ENCODE measurements at places on chromosomes 6 and 20.

DNA sequence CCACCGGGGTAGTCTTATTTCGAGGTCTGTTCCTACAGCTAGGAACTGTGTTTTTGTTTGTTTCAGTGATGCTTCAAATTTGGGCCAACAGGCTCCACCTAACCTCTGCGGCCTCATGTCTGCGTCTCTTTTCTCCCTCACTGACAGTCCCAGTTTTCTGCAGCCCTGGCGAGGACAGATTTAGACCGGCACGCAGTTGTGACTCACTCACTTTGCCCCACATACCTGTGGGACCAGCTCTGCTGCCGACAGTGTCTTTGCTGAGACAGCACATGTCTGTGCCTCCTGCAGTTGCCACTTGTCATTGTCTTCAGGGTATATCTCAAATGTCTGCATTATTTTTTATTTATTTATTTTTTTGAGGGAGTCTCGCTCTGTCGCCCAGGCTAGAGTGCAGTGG lies 29.2 kb downstream of the OSBPL2 start:
- DNase-seq: no peak

DNA sequence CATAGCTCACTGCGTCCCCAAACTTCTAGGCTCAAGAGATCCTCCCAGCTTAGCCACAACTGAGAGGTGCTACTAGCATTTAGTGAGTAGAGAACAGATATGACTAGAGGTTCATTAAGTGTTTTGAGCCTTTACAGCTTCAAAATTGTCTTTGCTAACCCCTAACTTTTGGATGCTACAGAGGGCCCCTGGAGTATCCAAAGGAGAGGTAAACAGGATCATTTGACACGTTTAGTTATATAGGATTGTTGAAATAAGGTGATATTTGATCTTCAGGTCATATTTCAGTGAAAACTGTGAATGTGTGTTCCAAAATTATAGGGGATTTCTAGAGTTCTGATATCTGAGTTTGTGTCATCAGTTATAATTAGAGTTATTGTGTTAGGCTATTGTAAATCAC lies 19.2 kb upstream of the HFE start:
- DNase-seq: no peak

- no peak for DNase-seq
These were observed 31.2 kb downstream of the PLCG1 start for GRCh38 chr20:41168281-41169161.

GRCh38 chr20:24798930-24799705 lies 150.0 kb upstream of the CST7 start:
- no peak for DNase-seq

DNA sequence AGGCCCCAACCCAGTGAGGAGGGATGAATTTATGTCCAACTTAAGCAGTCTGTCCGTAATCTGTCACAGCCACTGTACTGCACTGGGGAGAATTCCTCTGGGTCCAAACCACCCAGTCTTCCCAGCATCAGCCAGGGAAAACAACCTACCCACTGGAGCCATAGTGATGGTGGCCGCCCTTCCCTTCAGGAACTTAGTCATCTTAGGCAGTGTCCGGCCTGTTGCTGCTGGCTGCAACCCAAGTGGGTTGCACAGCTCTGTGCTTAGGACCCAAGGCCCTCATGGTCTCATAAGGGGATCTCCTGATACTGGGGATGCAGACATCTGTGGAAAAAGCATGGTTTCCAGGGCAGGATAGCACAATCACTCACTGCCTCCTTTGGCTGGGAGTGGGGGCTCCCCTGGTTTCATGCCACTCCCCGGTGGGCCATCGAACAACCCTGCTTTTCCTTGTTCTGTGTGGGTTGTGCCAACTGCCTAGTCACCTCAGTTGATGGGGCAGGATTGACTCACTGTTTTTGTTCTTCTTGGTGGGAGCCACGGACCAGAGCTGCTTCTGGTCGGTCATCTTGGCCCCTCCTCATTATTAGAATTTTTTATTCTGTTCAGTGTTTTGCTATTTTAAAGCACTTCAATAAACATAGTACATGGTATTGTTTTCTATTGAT lies 591.9 kb downstream of the DOK5 start:
- no peak for DNase-seq

DNA sequence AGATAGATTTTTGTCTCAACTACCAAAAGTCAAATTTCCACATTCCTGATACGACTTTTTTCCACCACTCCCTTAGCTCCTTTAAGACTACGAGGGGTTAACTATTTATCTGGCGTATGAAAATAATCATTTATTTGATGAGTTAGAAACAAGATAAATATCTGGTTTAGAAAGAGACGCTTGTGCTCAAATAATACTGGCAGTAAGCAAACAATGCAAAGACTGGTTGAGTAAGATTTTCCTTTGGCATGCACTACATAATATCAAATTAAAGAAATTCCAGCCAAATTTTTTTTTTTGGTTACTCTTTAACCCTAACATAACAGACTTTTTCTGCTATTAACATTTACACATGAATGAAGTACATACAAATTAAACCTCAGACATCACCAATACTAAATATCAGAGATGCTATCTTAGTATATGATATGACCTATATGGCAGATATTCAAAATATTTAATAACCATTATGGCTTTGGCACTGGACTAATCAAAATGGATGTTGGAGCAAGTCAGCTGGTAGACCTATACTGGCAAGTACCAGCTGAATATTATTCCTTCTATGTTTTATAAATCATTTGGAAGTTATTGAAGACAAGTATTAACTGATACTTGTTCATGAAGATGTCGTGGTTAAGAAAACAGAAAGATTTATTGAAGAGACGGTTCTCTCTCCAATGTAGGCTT lies 345.3 kb downstream of the TFAP2B start:
- no peak for DNase-seq

DNA sequence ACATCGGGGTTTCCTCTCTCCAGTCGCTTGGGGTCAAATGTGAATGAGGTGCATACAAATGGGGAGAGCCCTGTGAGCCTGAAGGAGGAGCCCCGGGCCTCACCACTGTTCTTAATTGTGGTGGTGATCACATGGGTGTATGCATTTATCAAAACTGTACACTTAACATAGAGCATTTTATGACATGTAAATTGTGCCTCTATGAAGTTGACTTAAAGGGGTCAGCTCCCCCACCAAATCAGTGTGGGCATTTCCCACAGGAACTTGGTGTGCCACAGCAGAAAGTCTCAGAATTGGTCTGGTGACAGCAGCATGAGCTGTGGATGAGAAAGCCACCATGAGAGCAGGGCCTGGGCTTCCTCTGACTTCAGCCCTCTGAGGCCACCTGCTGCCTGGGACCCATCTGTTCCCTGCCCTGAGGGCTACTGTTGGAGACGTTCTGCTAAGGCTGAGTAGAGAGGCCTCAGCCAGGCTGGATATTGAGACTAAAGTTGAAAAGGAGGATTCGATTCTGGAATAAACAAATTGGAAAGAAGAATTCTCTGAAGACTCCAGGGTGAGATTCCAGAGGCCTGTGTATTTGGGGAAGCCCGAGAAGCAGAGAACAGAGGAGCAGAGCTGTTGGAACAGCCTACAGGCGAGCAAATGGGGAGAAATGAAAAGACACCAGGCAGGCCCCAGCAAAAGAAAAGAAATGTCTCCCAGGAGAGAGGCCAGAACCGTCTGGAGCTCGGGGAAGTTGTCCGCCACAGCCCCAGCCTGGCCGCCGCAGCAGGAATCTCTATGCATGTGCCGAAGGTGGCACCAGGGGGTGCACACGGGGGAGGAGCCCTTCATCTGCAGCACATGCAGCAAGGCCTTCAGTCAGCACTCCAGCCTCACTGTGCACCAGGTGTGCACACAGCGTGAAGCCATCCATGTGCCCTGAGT lies 37.6 kb upstream of the XRN2 start:
- peak; percentile 54 for DNase-seq

- DNase-seq: no peak
These were observed 550.3 kb downstream of the UTRN start for GRCh38 chr6:144835322-144835973.

DNA sequence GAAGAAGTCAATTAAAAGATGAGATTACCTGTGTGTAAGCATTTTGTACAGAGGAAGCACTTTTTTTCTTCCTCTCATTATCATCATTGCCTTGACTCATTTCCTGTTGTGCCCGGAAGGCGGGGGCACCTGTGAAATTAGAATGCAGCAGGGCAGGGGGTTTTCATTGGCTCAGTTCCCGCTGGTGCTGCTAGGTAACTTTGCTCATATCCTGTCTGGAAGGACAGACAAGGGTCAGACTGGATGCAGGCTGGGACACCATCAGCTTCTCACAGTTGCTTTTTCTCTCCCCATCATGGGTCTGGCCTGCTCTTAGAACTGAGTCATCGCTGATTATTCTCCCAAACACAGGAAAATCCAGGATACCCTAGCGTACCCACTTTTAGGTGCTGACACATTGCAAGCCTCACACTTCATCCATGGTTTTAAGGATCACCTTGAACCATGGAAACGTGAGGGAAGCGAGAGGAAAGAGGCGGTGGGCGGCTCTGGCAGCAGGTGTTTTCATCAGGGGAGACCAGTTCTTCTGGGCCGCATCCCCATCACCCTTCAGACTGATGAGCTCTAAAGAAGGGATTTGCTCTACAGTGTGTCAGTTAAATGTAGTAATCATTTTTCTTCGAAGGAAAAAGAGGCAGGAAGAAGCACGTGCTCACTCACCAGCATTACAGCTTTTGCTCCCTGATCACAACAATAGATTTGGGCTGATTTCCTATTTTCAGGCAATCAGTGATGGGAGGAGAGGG lies 195.7 kb upstream of the SASH1 start:
- DNase-seq: no peak

GRCh38 chr6:53062169-53062539 lies 3.0 kb upstream of the FBXO9 start:
- DNase-seq: no peak

- no peak for DNase-seq
These were observed 975.9 kb downstream of the KIF16B start for GRCh38 chr20:15597306-15597705.

GRCh38 chr6:108621117-108621516 lies 60.4 kb downstream of the FOXO3 start:
- no peak for DNase-seq

- no peak for DNase-seq
These were observed 2.2 kb downstream of the NRN1 start for GRCh38 chr6:6004390-6004995.

DNA sequence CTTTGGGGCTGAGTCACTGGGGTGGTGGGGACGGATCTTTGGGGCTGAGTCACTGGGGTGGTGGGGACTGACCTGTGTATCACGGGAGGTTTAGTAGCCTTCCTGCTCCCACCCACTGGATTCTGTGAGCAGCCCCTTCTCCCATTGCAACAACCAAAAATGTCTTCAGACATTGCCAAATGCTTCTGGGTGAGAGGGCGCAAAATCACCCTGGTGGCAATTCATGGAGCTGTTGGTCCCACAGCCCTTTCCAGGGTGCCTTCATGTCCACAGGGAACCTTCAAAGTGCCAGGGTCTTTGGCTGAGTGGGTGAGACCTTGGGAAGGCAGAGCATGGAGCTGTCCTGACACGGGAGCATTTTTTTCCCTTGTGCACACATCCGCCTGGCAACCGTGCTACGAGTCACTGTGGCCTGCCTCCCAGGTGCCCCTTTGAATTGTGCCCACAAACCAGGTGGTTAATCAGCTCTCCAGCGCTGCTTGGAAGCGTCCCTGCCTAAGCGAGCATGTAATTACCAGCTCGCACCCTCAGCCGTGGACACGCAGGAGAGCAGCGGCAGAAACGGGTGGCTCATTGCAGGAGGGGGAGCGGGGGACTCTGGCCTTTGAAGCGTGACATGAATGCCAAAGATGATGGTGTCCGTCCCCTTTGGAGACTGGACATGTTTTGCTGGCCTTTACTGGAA lies 27.4 kb upstream of the APCDD1L start:
- no peak for DNase-seq

- no peak for DNase-seq
These were observed 792.4 kb downstream of the QKI start for GRCh38 chr6:164206807-164207423.

DNA sequence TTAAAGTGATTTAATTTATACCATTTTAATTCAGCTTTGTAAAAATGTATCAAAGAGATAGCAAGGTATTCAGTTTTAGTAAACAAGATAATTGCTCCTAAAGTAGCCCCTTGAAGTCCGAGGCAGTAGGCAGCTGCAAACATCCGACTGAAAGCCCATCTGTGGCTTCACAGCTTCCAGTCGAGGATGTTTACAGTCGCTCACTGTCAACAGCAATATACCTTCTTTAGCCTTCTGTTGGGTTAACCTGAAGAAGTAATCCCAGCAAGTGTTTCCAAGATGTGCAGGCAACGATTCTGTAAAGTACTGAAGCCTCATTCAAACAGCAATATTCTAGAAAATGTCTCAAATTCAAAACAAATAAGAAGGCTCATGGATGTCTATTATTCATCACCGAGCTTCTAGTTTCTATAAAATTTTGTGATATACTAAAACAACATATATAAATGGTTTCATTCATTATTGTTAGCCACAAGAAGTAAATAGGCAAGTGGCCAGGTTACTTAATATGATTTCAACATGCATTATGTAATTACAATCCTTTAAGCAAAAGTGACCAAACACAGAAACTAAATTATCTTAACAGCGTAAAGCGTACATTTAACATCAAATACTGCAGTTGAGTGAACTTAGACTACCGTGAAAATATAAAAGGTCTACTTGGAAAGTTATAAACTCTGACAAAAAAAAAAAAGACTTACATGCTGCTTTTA lies 115.0 kb downstream of the OGFRL1 start:
- peak; percentile 0 for DNase-seq

DNA sequence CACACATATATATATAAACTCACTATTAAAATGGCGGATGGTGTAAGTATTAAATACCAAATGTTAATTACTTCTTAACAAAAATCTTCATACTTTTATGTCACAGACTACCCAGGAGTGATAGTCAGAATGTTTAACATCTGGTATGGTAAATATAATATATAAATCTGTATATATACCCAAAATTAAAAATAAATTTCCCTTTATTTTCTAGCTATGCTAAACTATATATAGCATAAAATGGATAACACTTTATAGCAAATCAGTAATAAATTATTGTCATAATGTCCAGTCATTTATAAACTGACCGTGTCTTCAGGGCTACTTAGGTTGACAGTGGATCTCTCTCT lies 37.1 kb downstream of the GSTA2 start:
- no peak for DNase-seq

- no peak for DNase-seq
These were observed 351.2 kb upstream of the MAP3K7 start for GRCh38 chr6:90938122-90938521.

DNA sequence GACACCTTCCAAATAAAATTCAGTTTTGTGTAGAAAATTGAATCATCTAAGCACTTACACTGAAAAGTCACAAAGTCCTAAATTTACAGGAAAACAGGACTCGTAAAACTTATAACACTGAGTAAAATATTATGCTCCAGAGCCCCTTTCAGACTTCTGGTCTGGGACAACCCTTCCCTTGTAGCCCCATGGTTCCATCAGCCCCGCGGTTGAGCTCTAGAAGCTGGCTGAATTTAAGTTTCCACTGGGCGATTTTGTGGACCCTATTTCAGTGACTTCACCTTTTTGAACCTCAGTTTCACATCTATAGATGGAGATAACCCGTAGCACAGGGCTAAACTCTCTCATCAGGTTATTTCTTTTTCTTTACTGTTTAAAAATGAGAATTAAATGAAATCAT lies 117.7 kb upstream of the BACH2 start:
- no peak for DNase-seq

- no peak for DNase-seq
These were observed 22.9 kb downstream of the DEK start for GRCh38 chr6:18241208-18242038.

- DNase-seq: peak; percentile 49
These were observed 61.3 kb upstream of the EPB41L1 start for GRCh38 chr20:36093025-36093803.

Data from COR-L47 (cell line).